Transverse colon (tissue), 4 donors: ENCODE measurements at places on chromosomes 1 and 21.
A peak's percentile ranks its signal among the peaks of the same experiment; 100 is the strongest.

- DNase-seq, result no peak
These were observed 121.7 kb upstream of the PRDX6 start for GRCh38 chr1:173355281-173356031.

DNA sequence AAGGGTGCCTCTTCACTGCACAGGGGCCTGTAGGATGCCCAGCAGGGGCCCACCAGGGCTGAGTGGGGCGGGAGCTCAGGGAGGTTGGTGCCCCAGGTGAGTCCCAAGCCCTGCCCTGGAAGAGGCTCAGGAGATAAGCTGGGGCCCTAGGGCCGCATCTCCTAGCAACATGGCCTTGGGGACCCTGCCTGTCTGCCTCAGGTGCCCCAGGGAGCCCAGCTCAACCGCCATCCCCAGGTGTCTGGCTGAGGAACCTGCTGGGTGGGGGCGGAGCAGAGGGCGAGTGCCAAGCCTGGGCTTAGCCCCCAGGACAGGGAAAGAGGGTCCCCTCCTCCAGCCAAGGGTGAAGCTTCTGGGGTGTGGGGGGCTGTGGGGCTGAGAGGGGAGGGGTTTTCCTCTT is 54.8 kb downstream of the FOXO6 start:
- DNase-seq, result no peak

DNA sequence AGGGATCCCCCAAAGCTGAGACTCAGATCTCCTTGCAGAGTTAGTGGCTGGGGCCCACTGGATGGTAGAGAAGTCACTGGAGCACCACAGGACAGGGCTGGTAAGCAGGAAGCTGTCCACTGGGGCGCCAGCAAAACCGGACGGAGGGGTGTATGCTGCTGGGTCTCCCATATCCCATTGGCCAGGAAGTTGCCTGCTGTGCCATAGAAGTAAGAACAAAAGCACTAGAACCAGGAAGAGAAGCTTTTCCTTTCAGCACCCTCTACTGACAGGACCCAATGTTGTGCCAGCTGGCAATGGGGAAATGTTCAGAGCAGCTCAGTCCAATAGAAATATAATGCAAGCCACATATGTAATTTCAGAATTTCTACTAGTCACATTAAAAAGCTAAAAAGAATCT is 146.6 kb downstream of the SPATA46 start:
- DNase-seq, result peak; percentile 22

- DNase-seq, result no peak
These were observed at the start of gene LRRC7 for GRCh38 chr1:69567652-69568420. Gene LRRC7 (plus strand): TSS chr1:69567922. CDS start chr1:69568640, 718 bp downstream.

DNA sequence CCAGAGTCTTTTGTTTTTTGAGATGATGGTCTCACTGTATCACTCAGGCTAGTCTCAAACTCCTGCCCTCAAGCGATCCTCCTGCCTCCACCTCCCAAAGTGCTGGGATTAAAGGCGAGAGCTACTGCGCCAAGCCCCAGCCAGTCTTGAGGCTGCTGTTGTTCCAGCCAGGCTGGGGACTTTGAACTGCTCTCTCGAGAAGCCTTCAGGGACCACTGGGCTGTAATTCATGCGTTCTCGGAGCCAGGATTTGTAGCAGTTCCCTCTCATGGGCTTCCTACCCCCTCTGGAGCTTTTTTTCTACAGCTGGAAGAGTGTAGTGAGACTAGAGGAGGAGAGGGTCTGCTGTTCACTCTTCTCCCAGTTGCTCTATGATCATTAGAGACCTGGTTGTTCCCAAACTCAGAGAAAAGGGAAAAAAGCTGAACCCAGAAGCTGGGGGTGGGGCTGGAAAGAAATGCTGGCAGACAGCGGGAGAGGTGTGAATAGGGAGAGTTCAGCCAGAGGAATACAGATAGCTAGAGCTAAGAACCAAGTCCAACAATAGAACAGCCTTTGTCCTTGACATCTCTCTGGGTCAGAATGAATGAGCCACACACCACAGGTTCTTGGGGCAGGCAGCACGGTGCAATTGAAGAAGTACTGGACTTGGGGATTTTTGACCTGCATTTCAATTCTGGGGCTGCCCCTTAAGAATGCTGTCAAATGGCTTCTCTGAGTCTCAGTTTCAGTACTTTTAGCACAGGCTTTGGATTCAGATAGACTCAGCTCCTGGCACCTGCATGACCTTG is 13.2 kb upstream of the SLC41A1 start:
- DNase-seq, result no peak

- no peak for DNase-seq
These were observed 288.3 kb downstream of the PTPRC start for GRCh38 chr1:198927129-198927528.

GRCh38 chr1:226533220-226533619 is 15.3 kb upstream of the STUM start:
- no peak for DNase-seq

- peak; percentile 28 for DNase-seq
These were observed 9.1 kb downstream of the CDKN2C start for GRCh38 chr1:50978852-50979781.

GRCh38 chr1:218536296-218536986 is 191.3 kb downstream of the TGFB2 start:
- DNase-seq, result no peak

DNA sequence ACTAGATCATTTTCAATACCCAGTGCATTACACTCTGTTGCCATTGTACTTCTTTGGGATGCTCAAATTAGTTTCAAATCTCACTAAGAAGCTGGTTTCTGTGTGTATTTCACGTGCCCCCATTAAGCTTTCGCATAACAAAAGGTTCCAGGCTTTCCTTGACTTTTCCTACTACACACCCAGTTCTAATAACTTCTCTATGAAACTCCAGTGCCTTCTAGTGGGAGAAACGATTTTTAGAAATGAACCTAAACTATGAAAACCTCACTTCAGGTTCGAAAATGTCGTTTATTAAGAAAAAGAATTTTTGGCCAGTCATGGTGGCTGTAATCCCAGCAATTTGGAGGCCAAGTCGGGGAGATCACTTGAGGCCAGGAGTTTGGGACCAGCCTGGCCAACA is 2.8 kb downstream of the CFHR4 start:
- no peak for DNase-seq

DNA sequence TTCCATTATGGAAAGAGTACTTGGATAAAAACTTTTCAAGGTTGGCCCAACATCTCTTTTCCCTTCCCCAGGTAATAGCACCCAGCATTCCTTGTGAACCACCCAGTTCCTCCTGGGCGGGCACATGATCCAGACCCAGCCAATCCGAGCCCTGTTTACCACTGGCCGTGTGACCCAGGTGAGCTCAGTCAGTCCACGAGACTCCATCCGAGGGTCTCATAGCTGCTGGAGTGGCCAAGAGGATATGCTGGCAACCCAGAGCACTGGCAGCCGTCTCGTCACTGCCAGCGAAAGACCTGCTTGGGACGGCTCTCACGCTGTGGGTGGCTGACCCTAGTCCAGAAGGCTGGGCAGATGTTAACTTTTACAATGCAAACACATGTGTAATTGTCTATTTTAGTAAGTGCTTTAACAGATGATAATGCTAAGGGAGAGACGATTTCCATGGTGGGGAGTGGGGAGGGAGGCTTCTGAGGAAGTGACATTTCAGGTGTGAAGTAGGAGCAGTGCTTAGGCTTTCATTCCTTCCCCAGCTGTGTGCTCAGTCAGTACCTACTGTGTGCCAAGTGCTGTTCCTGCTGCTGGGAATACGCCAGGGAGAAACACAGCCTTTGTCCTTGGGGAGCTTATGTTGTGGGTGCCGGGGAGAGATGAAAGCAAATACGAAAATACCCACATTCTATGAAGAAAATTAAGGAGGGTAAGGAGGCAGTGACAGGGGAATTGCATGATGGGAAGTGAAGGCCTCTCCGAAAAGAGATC is 24.5 kb downstream of the PARK7 start:
- DNase-seq, result no peak

DNA sequence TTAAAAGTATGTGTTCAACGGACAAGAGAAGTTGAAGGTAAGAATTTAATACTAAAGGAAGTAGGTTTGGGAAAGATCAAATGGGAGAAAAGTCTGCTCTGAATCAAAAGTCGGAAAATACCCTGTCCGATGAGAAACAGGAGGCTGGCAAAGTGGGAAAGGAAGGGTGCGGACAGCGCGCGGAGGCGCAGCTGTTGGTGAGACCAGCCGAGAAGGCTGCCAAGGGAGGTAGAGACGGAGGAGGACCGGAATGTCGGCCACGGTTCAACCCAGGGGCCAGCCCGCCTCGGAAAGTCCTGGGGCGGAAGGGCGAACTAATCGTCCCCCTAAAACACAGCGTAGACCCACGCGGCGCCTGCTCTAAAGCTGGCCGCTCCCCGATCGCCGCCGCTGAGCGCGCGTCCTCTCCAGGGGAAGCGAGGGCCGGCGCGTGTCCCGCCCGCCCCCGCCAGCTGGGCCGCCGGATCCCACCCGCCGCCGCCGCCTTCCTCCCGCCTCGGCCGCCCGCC is 639 bp upstream of the SPATA1 start:
- DNase-seq, result no peak

DNA sequence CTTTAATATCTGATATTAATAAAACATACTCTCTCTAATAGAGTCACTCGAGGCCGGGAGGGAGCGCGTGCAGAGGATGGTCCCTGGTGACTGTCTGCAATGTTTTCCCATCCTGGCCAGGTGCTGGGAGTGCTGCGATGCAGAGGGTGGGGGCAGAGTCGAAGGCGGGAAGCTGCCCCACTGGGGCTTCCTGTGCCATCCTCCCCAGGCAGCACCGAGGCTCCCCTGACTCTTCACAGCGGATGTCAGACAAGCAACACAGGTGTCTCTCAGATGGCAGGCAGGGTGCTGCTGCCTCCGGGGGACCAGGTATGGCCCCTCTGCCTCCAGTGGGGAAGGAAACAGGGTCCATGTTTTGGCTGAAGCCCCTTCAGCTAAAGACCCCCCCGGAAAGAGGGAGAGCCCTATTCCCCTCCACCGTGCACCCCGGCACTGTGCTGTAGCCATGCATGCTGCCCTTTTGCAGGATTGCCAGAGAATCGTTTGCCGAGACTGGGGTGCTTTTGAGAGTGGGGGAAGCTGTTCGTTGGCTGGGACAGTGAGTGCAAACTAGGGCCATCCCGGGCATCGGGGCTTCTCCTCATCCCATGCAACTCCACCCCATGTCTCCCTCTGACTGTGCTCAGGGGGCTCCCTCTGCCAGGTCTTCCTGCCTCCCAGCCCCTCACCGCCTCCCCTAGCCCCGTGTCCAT is 32.1 kb upstream of the TTC34 start:
- DNase-seq, result no peak

GRCh38 chr1:101365186-101365585 is 128.4 kb downstream of the S1PR1 start:
- DNase-seq, result no peak

- DNase-seq, result no peak
These were observed 3.8 kb downstream of the DDI2 start for GRCh38 chr1:15620902-15621682.

DNA sequence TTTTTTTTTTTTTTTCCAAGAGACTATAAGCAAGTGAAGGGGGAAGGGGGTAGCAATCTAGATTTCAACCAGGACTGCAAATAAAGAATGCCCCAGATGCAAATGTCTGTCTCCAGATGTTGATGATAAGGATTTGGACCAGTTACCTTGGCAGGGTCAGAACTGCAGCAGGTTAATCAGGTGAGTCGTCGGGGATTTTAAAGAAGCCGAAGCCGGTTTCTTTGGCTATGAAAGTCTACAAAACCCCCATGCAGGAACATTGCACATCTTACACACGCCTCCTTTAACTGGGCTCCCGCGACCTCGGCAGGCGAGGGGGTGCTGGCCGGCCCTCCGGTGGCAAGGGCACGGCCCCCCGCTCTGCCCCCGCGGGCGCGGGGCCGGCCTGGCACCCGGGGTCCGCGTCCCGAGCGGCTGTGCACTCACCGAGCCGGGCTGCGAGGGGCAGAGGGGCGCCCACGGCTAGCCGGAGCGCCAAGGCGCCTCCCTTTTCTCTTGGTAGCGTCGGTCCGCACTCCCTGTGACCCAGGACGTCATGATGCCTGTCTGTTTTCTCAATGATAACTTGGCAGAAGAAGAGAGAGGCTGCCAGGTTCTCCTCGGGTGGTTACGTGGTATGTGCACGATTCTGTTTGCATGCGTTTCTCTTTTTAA is 366.3 kb upstream of the ESRRG start:
- peak; percentile 48 for DNase-seq

- DNase-seq, result no peak
These were observed 39.2 kb downstream of the UBE2G2 start for GRCh38 chr21:44762221-44763049.

DNA sequence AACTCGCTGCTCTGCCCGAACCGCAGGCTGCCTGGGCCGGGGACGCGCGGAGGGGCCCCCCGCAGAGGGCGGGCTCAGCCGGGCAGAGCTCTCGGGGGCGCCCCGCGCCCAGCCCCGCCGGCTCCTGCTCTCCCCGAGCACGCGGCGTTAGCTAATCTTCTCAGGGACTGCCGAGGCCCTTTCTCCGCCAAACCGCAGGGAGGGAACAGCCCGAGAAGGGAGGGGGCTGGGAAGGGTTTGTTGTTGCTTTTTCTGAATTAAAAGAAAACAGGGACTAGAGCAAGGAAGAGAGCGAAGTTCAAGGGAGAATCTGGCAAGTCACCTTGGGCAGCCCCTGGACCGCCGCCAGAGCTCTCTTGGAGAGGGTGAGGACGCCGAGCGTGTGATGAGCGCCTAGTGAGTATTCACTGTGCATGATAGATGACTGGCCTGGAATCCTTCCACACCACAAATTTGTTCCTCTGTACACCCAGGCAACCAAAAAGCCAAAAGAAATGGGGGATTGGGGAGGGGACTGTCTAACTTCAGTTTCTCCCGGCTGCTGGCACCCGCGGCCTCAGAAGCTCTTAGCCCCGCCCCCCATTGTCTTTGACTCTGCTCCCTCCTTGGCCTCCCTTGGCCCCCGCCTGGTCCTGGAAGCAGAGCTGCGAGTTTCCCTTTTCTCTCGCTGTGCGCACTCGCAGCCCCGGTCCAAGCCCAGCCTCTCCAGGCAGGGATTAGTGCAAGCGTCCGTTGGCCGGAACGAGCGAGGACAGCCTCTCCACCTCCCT is 19.7 kb upstream of the LMX1A start:
- peak; percentile 67 for DNase-seq

DNA sequence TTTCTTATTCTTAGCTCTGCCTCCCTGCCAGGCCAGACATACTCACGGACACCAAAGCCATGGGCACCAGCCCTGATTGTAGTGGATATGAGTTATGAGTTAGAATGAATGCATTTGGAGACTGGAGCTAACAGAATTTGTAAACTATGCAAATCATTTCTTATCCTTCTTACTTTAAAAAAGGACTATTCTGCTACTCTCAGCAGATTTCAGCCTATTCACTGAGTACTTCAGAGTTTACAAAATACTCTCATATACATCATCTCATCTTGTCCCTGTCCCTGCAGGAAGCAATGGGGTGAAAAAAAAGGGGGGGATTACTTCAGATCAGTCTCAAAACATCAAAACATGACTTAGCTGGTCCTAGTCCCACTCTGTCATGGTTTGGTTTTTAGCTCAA is 541.4 kb upstream of the PLXNA2 start:
- no peak for DNase-seq

DNA sequence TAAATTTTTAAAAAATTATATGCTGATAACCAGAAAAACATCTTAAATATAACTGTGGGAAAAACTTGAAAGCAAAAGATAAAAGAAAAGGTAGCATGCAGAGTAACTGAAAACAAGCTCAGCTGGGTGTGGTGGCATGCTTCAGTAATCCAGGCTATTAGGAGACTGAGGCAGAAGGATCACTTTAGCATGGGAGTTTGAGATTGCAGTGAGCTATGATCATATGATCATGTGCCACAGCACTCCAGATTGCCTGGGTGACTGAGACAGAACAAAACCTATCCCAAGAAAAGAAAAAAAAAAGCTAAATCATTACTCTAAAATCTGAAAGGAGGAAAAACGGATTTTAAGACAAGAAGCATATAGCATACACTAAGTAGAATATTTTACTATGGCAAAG is 1624.0 kb downstream of the AMY1C start:
- no peak for DNase-seq

- no peak for DNase-seq
These were observed 277.0 kb downstream of the PTPRU start for GRCh38 chr1:29513357-29513756.

- DNase-seq, result no peak
These were observed 76.4 kb upstream of the DNAH14 start for GRCh38 chr1:224852901-224853568.
